Omental fat pad (tissue), 4 donors: ENCODE measurements at places on chromosomes 3 and 15. TPM values are rescaled to one million over a fixed set of nuclear protein-coding genes. Genes with fewer than 3 reads are reported as not detected.

The STRA6 gene
- total RNA-seq = 0.19 TPM

The CCDC50 gene
- total RNA-seq = 182 TPM

The GOLGA8H gene
- 2.2 TPM for total RNA-seq

The SMCO1 gene
- total RNA-seq = not detected

DNA sequence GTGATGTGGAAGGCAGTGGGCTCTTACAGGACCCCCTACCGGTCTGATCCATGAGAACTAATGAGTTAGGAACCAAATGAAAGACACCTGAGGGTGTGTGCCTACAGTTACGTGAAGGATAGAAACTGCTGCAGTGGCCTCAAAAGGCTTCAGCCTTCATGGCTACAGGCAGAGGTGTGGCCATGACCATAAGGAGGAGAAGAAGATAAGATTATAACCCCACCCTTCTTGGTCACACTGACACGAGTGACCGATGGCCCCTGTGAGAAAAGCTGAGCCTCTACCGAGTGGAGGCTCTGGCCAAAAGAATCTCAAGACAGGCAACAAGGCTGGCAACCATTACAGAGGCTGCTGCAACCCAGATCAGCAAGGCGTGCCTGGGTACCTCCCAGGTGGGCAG is 6.3 kb downstream of the RFT1 start:
- DNase-seq = no peak

- no peak for DNase-seq
Measured at GRCh38 chr15:64426845-64427465, 33.4 kb upstream of the ZNF609 start.

- DNase-seq = no peak
Measured at GRCh38 chr3:118973050-118973449, 61.6 kb downstream of the IGSF11 start.
